A549 treated with CpdA at 1 μM for 4 hours (cell line): ENCODE measurements at places on chromosomes 2 and 18. TPM values are rescaled to one million over a fixed set of nuclear protein-coding genes. Genes with fewer than 3 reads are reported as not detected.

ADRA2B gene
- 0.03 to 0.09 TPM (median 0.08 TPM) in 5 replicates for total RNA-seq

STK39 gene
- total RNA-seq: 14.6 to 19.5 TPM (median 16.4 TPM) in 5 replicates

PCGF1 gene
- 33.4 to 36.3 TPM (median 35.3 TPM) in 5 replicates for total RNA-seq

DYNAP gene
- not detected in 5 replicates for total RNA-seq

CABYR gene
- 11.1 to 20.9 TPM (median 11.4 TPM) in 5 replicates for total RNA-seq

TMEM198 gene
- total RNA-seq: 0.33 to 1.5 TPM (median 1.2 TPM) in 5 replicates

PROKR1 gene
- total RNA-seq: 0.03 TPM in 1 of 5 replicates, not detected in the others

NT5DC4 gene
- 0.49 TPM in 1 of 5 replicates, not detected in the others for total RNA-seq

CLEC4F gene
- total RNA-seq: not detected in 5 replicates

DOK6 gene
- total RNA-seq: not detected in 5 replicates

FHL2 gene
- 63.2 to 81.4 TPM (median 74.6 TPM) in 5 replicates for total RNA-seq

ABCB11 gene
- 0.02 TPM in 1 of 5 replicates, not detected in the others for total RNA-seq

RBM45 gene
- total RNA-seq: 10.4 to 13.7 TPM (median 11.2 TPM) in 5 replicates

ACADL gene
- 0.03 to 0.07 TPM (median 0.06 TPM) in 4 of 5 replicates, not detected in the other for total RNA-seq

ZNF2 gene
- 3.1 to 5.0 TPM (median 3.4 TPM) in 5 replicates for total RNA-seq

COA5 gene
- total RNA-seq: 17.4 to 26.6 TPM (median 24.3 TPM) in 5 replicates

C2orf74 gene
- 15.9 to 23.9 TPM (median 16.7 TPM) in 5 replicates for total RNA-seq

CLASP1 gene
- total RNA-seq: 12.2 to 20.4 TPM (median 16.6 TPM) in 5 replicates

CKAP2L gene
- total RNA-seq: 11.5 to 19.6 TPM (median 13.8 TPM) in 5 replicates

MRO gene
- 0.10 to 0.27 TPM (median 0.20 TPM) in 4 of 5 replicates, not detected in the other for total RNA-seq

CCDC74B gene
- total RNA-seq: 5.0 to 7.5 TPM (median 5.8 TPM) in 5 replicates

RFX8 gene
- not detected in 5 replicates for total RNA-seq

RTP5 gene
- total RNA-seq: not detected in 5 replicates

KYNU gene
- total RNA-seq: 311 to 380 TPM (median 336 TPM) in 5 replicates

C2orf78 gene
- not detected in 5 replicates for total RNA-seq

SLC5A7 gene
- total RNA-seq: not detected in 5 replicates

UGT1A4 gene
- 0.07 TPM in 1 of 5 replicates, not detected in the others for total RNA-seq

CXCR4 gene
- total RNA-seq: 0.41 to 1.0 TPM (median 0.55 TPM) in 5 replicates

BCL2 gene
- 0.52 to 0.73 TPM (median 0.58 TPM) in 5 replicates for total RNA-seq

GALNT3 gene
- not detected in 5 replicates for total RNA-seq

SLC4A5 gene
- 0.14 to 0.40 TPM (median 0.21 TPM) in 5 replicates for total RNA-seq

CFLAR gene
- total RNA-seq: 60.3 to 87.2 TPM (median 73.2 TPM) in 5 replicates
